ENCODE measurements at places on chromosomes 7 and 10. TPM values are rescaled to one million over a fixed set of nuclear protein-coding genes. Genes with fewer than 3 reads are reported as not detected.

The STN1 gene
- total RNA-seq: 30.4 TPM

The SLC16A12 gene
- total RNA-seq: 0.12 TPM

The PNLIP gene
- total RNA-seq: not detected

The ADARB2 gene
- not detected for total RNA-seq

The HGF gene
- 19.5 TPM for total RNA-seq

The TCAF2 gene
- total RNA-seq: 2.1 TPM

The MYH16 gene
- total RNA-seq: 0.08 TPM

The ACBD7 gene
- 1.1 TPM for total RNA-seq

The FGFBP3 gene
- 0.23 TPM for total RNA-seq

The APBB1IP gene
- not detected for total RNA-seq

The PARD3 gene
- 41.4 TPM for total RNA-seq

The FOXI2 gene
- total RNA-seq: not detected

The CFTR gene
- total RNA-seq: not detected

The ZNF487 gene
- 2.8 TPM for total RNA-seq

The CADPS2 gene
- 20.7 TPM for total RNA-seq

Data from smooth muscle cell of the coronary artery (primary cell).